ENCODE measurements at places on chromosomes 6 and 20.

- no peak for DNase-seq
Observed at GRCh38 chr6:169851641-169852503, 100.5 kb downstream of the ERMARD start.

GRCh38 chr6:136344420-136344819 lies 54.8 kb upstream of the BCLAF1 start:
- DNase-seq: no peak

DNA sequence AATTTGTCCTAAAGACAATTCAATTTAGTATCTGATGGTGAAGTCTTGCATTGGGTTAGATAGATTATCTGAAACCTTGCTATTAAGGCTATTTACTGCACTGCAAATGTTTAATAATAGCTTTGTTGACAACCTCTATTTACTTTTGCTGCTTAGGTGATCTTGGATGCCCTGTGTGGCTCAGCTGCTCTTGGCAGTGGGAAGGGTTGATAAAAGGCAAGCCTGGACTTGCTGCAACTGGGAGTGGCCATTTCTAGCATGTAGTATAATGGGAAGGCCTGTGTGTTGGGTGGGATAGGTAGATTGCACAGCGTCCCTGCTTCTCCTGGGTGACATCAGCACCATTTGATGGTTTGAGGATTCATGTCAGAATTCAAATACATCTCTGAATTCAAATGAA lies 49.1 kb downstream of the ARMC2 start:
- DNase-seq: peak; percentile 73

DNA sequence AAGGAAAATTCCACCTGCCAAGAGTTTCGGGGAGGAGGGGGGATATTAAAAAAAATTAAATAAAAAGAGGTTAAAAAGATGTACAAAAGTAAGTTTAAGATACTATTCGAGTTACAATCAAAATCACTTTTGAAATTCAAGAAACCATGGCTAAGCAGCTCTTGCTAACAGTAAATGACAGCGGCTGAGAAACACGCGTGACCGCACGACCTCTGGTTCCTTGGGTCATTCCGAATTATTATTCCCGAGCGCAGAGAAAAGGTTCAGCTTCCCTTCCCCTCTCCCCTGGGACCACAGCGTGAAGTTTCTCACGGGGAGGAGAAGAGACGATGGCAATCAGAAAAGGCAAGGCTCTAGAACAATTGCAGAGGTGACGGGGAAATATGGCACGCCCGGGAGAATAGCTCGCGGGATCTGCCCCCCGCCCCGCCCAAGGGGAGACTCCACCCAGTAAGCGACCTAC lies 496 bp downstream of the TMEM242 start:
- no peak for DNase-seq

DNA sequence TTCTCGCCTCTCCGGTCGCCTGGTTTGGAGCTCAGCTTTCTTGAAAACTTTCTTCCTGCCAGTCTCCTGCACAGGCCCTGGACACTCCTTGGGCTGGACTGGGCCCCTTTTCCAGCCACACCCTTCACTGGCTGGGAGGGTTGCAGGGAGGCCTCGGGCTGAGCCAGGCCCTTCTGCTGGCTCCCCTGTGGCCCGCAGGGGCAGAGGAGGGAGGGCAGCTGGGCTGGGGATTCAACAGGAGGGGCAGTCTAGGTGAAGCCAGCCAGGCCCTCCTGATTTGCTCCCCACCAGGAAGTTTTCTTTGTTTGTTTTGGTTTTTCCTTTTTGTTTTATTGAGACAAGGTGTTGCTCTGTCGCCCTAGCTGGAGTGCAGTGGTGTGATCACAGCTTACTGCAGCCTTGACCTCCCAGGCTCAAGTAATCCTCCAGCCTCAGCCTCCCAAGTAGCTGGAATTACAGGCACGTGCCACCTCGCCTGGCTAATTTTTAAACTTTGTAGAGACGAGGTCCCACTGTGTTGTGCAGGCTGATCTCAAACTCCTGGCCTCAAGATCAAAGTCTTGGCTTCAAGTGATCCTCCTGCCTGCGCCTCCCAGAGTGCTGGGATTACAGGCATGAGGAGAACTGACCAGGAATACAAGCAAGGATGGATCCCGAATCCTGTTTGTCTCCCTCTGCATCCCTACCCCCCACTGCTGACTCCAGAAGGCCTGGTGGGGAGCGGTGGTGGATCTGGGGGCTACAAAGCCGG lies 23.5 kb upstream of the CDH22 start:
- DNase-seq: no peak

GRCh38 chr20:63690898-63691710 lies 5.3 kb upstream of the TNFRSF6B start:
- DNase-seq: peak; percentile 49

Measured in NCI-H526 (cell line).